ENCODE measurements at places on chromosomes 2 and 18. TPM values are rescaled to one million over a fixed set of nuclear protein-coding genes. Genes with fewer than 3 reads are reported as not detected.

Gene KCNE4
- 38.4 TPM for total RNA-seq

Gene SLC16A14
- 10.8 TPM for total RNA-seq

Gene TMEM182
- total RNA-seq, result under 0.01 TPM

Gene SP5
- 1.0 TPM for total RNA-seq

Gene MOGAT1
- not detected for total RNA-seq
